ENCODE measurements at places on chromosomes 4 and X.

- no peak for DNase-seq
Measured at GRCh38 chrX:40065296-40066046, 32.3 kb downstream of the BCOR start.

DNA sequence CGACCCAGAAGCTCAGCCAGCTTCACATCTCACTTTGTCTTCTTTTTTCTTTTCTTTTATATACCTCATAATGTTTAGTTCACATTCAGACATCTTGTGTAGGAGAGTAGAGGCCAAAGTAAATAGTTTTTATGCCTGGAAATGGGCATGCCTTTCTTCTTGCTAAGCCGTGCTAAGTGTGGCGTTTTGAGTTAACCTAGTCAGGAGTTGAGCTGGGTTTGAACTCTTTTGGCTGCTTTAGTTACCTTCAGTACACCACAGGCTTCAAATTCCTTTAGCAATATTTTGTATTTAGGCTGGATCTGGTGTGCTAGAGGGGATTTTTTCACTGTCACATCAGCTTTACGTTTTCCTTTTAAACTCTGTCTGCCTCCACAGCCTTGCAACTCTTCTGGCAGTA lies 300.8 kb downstream of the ZNF674 start:
- DNase-seq = no peak

DNA sequence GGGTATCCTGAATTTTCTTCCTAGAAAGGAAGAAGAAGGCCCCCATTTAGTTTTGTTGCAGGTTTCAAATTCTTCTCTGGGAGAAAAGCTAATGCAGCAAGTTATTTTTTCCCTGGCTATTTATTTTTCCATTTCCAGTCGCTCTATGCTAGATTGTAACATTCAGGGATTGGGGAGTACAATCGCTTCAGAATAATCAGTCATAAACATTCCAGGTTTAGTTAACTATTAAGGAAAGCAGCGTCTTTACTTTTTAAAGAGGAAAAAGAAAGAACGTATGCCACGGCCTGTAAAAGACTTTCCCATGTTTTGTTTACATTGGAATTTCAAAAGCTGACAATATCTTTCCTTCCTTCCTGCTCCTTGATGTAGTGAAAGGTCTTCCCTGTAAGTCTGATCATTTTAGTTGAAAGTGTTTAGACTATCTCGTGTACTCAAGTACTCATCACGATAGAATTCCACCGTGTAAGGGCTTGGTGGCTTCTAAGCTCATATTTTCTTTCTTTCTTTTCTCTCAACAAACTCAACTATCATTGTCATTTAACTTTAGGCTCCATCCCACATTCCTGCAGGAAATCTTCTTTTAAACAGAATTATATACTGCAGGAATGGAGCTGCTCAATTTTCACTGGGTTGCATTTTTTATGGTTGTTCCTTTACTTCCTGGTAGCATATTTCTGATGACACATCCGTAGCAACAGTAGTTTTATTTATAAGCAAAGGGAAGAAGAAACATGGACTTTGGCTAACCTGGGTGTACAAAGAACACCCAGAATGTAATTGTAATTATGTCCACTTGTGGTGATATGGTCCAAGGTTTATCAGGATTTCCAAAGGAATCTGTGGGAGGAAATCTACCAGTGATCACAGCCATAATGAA lies 213.1 kb upstream of the FAT1 start:
- DNase-seq = no peak

DNA sequence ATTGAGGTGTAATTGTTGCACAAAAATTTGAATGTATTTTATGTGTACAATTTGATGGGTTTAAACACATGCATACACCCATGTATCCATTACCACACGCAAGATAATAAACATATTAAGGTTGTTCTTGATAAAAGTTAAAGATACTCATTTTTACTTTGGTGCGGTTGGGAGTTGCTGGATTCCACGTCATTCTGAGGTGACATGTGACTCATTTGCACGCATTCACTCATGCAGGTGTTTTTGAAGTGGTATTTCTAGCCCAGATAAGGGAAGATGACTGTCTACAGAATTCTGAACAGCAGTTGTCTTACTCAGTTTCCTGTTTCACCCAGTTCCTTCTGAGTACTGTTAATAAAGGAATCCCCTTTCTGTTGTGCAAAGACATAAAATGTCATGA lies 142.0 kb downstream of the RTL3 start:
- no peak for DNase-seq

- DNase-seq = no peak
Measured at GRCh38 chr4:121273191-121273590, 107.6 kb downstream of the QRFPR start.

All from T-helper 2 cell (primary cell).